Stimulated activated CD8-positive, alpha-beta memory T cell treated with anti-CD3 and anti-CD28 coated beads, Interleukin-15, amount 100 ng/mL, for 4 hours (primary cell): ENCODE measurements at places on chromosomes 3 and 15.

DNA sequence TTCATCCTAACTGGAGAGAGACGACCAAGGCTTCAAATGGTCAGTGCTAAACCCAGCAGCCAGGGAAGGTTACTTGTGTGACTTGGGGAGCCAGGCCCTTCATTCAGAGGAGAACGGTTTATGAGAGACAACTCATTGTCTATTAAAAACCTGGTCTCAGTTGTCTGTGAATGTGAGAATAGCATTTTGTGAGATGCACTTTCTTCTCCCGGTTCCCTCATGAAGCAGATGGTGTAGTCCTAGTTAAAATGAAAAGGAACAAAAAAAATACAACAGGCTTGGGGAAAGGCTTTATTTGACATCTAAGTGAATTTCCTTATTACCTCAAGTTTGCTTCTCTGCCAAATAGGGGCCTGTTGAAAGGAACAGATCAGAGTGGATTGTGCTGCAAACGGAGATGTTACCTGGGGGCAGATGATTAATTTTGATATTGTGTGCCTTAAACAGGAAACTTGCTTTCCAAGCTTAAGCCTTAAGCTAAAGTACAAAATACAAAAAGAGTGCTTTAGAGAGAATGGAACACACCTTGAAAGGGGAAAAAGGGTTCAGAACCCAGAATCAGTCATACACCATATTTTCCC lies 202.7 kb upstream of the BHLHE40 start:
- no peak for DNase-seq

DNA sequence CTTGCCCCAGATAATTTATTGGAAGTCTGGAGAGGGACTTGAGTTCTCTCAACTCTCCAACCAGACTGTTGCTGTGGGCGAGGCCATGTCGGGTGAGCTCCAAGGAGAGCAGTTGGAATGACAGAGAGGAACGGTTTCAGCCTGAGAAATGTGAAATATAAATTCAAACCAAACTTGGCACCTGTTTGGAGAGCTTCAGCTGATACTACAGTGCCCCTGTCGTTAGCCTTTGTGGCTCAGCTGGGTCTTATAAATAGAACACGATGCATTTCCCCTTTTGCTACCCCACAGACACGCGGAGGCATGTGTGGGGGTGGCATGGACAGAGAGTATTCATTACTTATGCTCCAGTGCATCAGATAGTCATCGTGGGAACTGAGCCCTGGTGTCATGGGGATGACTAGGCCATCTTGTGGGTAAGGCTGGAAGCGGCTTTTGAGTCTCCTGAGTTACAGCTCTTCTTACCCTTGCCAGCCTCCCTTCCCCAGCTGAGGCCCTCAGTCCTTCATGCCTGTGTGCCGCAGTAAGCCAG lies 15.6 kb downstream of the SMAD3 start:
- peak; percentile 49 for DNase-seq

DNA sequence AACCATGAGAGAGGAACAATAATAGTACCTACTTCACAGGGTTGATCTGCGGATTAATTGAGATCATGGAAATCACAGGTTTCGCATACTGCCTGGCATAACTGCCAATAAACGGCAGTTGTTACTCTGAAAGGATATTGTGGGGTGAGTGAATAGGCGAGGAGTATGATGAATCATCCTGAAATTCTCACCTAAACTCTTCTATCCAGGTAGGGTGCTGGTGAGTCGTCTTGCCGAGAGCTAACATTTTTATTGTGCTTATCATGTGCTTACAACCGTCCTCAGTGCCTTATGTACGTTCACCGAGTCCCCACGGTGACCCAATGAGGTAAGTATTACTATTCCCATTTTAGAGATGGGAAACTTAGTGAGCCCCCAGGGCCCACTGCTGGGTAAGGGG lies 52.4 kb upstream of the SRGAP3 start:
- no peak for DNase-seq

DNA sequence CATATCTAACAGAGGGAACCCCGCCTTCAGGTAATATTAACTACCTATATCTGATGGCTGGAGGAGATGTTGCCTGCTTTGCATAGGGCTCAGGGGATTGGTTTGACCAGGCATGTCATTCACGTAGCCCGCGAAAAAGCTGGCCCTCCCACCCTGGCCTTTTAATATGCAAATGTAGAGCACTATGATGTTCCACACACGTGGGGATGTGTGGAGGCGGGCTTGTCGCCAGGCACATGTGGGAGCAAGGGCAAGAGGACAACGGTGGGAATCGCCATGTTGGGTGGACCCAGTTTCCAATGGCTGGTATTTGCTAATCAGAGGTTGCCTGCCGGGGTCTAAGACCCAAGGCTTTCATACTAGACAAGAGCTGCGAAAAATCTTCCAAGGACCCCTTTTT lies 469.8 kb downstream of the ZPLD1 start:
- DNase-seq = no peak

DNA sequence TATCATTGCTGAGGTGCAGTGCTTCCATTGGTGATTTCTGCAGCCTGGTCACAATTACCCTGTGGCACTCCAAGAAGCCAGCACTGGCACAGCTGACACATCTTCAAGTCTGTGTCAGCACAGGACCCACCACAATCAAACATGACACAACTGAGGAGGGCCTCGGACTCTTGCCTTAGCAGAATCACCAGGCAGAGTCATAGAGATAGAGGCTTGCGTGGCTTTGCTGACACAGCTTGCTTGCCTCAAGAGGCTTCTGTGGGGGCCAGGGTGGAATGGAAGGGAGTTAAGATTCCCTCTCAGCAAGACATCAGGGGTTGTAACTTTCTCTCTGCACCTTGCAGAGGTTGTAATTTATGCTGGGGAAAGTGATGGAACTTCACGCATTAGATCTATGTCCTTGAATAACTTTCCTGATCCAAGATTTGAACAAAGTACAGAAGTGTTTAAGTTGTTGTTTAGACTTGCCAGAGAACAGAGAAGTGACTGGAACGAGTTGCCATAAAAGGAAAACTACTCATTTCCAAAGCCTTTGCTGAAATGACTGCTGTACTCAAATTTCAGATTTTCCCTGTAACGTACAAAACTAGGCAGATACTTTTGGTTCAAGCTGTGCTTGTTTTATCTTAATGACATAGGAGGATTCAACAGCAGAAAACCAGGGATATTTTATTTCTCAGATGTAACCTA lies 170.7 kb downstream of the DIPK2A start:
- DNase-seq = no peak

- no peak for DNase-seq
Observed at GRCh38 chr15:22845289-22845900, 6.9 kb downstream of the NIPA2 start.

DNA sequence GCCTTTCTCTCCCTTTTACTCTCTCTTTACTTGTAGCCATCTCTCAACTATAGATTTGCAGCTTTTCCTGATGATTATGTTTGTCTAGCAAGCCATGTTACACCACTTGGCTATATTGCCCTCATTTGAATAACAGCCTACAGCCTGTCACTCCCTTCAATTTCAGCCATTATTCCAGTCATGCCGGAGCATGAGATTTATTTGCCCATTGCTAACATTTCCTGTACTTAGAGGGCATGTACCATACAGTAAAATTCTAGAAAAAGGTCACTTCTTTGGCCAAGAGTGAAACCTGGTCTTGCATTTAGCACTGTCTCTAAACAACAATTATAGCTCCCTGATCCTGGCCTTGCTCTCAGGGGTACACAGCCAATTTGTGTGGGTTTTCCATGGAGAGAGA lies 221.7 kb upstream of the TMC3 start:
- no peak for DNase-seq

DNA sequence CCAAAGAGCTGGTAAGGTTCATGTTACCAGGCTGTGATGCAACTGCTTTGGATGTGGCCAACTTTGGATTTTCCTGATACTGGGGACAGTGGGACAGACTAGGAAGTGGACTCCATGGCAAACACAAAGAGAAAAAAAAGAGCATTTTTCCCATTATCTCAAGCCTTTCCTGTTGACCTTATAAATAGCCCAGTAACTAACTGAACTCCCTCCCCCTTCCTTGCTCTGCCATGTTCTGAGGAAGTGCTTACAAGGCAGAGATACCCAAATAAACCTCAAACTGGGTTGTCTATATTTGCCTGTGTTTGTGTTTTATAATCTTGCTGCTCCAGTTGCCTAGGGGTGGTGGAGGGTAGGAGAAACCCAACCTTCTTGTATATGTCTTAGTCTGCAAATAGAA lies 27.3 kb upstream of the SLC9A9 start:
- DNase-seq = no peak

DNA sequence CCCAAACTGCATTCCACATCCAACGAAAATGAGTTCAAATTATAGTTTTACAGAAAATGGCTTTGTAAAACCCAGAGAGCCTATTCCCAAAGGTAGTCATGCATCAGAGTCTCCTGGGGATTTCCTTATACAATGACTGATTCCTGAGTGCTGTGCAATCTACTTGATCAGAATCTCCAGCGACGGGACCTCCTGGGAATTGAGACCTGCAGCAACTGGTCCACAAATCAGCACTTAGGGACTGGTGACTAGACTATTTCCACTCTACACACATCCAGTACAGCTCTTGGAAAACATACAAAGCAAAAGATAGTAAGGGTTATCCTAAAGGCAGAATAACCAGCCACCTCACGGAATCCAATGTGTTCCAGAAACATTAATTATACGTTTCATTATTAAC lies 871.0 kb upstream of the CFAP20DC start:
- no peak for DNase-seq
